ENCODE measurements at places on chromosomes 7 and 10.

DNA sequence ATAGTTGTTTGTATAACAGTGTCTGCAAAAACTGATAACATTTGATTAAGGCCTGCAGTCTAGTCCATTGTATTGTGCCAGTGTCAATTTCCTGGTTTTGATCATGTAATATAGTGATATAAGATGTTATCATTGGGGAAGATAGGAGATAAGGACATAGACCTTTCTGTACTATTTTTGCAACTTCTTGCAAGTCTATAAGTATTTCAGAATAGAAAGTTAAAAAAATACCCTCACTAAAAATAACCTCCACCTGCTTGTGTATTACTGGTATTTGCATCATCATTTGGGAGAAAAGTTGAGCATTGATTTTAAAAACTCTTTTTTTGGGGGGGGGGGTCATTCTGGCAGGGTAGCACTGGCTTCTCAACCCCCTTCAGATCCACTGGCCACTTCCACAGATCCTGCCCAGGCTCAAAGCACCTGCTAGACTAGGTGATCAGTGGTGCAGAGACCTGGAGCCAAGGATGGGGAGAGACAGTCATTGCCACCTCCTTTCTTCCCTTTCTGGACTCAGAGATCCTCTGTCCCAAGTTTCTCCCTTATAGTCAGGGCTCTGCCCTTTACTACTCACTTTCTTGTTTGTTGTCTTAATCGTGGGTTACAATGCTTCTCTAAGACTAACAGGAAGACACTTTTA is 103.0 kb downstream of the RBM20 start:
- DNase-seq: no peak

- no peak for DNase-seq
Measured at GRCh38 chr10:73099141-73099540, 2.5 kb upstream of the P4HA1 start.

GRCh38 chr10:23994459-23995046 is 214.4 kb upstream of the KIAA1217 start:
- DNase-seq: no peak

DNA sequence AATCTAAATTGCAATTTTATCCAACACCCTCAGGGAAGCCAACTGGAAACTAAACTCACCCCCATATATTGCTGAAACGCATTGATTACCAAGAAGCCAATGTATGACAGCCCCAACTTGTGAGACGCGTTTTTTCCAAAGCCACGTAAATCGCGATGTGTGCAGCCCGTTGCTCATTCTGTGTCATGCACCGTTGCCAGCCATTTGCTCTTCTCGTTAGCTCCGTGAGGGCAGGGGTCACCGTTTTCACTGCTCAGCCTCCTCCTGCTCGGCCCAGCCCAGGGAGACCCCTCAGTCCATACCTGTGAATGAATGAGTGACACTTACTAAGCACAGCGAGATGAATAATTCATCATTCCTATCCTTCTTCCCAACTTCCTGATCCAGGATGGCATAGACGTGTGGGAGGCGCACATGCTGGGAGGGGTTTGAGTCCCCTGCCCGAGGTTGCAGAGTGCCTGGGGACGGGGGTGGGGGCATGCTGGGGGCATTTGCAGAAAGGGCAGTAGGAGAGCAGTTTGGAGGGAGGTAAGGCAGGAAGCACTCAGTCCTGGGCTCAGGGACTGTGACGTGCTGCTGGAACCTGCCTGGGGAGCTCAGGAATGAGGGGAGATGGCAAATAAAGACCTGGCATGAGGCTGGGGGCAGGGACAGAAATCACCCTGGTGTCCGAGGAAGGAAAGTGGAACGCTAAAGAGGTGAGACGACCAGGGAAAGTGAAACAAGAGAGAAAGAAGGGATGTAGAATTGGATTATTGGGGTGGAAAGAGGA is 104.2 kb upstream of the SDK1 start:
- DNase-seq: no peak

DNA sequence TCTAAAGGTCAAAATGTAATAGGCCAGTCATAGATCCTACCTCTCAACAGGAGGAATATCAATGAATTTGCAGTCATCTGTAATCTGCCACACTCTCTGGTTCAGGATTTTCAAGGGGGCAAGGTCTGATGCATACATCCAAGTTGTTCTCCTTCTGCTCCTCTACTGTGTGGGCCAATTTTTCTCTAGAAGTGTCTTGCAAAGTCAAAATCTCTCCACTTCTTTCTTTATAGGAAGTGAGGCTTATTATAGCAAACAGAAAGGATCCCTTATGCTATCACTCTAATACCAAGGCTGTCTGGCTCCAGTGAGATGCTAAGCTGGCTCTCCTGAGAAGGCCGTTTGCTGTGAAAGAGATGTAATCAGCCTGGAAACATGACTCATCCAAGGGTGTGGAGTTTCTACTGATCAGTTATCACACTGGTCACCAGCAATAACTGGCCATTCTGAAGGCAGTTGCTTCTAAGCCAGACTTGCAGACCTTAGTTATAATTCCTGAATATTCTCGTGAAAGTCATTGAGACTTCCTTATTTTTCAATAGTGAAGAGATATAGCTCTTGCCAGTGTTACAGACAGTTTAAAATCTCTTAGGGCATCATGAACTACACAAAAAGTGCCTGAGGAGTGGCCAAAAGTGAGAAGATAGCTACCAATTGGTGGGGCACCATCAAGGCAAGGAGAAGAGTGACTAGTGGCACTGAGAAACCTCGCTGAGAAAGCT is 43.2 kb upstream of the LRGUK start:
- DNase-seq: no peak

- DNase-seq: no peak
Measured at GRCh38 chr10:90614631-90615030, 243.2 kb downstream of the HTR7 start.
